Activated CD4-positive, alpha-beta T cell treated with anti-CD3 and anti-CD28 coated beads for 1 hour (primary cell): ENCODE measurements at places on chromosomes 2 and 18.

DNA sequence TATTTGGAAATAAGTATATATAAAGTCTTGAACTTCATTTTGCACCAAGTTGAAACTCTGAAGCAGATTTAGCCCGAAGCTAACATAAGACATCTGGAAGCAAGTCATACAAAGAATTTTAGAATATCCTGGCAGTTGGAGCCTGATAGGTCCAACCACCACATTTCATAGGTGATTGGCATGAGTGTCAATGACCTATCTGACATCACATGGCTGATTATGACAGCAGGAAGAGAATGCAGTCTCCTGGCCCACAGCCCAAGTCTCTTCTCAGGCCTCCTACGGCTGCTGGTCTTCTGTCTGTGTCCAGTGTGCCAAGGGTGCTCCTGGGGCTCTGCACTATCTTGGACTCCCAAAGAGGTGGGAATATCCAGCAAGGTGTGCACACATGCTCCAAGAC lies 325.7 kb upstream of the ACVR2A start:
- no peak for DNase-seq

GRCh38 chr18:11176481-11176881 lies 27.1 kb upstream of the PIEZO2 start:
- DNase-seq: no peak

- no peak for DNase-seq
These were observed 45.2 kb upstream of the NYAP2 start for GRCh38 chr2:225354281-225354774.

DNA sequence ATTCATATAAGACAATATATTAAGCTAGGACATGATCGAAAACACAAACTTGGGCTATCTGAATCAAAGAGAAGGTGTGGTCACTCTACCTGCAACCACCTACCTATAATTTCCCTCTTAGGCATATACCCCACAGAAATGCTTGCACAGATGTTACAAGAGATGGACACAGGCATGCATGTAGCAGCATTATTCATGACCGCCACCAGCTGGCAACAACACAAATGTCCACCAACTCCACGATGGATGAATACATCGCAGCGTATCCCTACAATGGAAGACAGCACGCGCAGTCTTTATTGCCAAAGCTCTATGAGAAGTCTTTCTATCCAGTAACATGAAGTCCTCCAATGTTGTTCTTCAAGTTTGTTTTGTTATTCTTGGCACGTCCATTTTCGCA lies 90.8 kb downstream of the ARL4C start:
- no peak for DNase-seq

DNA sequence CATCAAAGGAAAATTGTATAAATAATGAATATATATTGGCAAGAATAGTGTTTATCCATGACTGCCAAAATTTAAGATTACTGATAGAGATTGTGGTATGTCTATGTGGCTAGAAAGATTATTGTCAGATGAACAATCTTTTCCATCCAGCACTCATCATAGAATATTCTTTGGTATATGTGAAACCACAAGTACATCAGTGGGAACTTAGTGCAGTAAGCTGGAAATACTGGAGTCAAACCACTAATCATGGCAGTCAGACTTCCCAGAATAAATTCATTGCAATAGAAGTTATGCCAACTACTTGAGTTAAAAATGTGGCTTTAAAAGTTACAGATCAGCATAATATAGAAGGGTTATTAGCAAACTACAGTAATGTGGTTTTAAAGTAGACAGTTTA lies 310.3 kb downstream of the GULP1 start:
- no peak for DNase-seq

- no peak for DNase-seq
These were observed 825.4 kb downstream of the DCDC2C start for GRCh38 chr2:4528773-4529172.

GRCh38 chr2:99841749-99842148 lies 300.6 kb downstream of the AFF3 start:
- no peak for DNase-seq

DNA sequence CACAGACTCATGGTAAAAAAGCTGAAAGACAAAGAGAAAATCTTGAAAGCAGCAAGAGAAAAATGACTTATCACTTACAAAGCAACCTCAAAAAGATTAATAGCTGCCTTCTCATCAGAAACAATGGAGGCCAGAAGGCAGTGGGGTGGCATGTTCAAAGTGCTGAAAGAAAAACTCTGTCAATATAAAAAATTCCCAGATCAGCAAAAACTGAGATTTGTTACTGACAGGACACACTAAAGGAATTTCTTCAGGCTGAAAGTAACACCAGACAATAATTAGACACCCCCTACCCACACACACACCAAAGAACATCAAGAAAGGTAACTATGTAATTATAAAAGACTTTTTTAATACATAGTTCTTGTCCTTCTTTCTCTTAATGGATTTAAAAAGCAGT lies 311.1 kb downstream of the CLIP4 start:
- no peak for DNase-seq
